ENCODE measurements at places on chromosomes 5 and 9.

DNA sequence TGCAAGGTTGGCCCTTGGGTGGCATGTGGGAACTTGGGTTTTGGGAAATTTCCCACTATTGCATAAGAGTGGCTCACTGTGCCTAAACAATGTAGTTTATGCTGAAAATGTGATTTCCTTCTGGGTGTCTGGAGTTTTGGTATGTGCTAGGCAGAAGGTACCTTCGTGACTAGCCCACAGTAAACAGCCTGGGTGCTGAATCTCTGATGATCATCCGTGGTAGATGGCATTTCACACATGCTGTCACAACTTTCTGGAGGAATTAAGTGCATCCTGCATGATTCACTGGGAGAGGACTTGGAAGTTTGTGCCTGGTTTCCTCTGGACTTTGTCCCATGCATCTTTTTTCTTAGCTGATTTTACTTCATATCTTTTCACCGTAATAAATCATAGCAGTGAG is 64.5 kb downstream of the LNPEP start:
- no peak for DNase-seq

- no peak for DNase-seq
Observed at GRCh38 chr5:10849278-10849677, 88.2 kb upstream of the DAP start.

DNA sequence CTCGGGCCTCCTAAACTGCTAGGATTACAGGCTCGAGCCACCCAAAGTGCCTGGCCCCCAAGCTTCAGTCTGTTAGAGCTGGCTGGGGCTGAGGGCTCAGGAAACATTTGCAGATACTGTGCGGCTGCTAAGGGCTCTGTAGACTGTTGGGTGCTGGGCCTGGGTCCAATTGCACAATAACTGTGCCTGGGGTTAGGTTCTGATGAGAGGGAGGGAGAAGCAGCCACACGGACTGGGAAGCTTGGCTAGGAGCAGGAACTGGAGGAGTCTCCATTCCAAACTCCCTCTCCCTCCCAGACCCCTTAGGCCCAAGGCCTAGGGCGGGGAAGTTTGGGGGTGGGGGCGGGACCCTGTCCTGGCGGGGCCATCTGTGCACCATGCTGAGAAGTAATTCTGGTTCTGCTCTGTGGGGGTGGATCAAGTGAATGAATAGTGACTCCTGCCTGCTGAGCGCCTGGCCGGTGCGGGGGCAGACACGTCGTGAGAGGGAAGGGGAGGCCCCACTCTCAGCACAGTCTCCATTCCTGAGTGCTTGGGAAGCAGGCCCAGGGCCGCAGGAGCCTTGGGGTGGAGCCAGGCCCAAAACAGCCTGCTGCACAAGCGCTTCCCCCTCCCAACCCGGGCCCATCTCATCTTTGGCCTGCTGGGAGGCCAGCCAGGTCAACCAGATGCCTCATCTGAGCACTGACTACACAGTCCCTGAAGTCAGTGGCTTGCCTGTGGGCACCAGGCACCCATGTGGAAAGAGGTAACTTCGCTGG is 1.5 kb downstream of the ASS1 start:
- DNase-seq, result no peak

- DNase-seq, result no peak
Observed at GRCh38 chr5:9209846-9210492, 335.9 kb downstream of the SEMA5A start.

- no peak for DNase-seq
Observed at GRCh38 chr5:763397-763796, 21.1 kb downstream of the ZDHHC11B start.

DNA sequence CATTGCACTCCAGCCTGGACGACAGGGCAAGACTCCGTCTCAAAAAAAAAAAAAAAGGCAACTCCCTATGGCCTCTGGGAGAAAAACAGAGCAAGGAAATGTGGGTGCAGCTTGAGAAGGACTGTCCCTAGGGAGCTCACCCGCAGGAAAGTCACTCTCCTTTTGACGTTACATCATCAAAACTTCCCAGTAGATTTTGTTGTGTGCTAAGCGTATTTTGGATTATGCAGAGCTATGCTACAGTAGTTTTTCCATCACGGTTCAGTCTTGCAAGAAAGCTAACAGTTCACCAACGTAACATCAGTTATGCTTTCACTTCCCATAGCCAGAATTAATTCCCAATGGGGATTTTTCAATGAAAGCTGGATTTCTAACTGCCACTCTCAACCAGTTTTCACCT is 138.8 kb downstream of the HSD17B3 start:
- DNase-seq, result no peak

DNA sequence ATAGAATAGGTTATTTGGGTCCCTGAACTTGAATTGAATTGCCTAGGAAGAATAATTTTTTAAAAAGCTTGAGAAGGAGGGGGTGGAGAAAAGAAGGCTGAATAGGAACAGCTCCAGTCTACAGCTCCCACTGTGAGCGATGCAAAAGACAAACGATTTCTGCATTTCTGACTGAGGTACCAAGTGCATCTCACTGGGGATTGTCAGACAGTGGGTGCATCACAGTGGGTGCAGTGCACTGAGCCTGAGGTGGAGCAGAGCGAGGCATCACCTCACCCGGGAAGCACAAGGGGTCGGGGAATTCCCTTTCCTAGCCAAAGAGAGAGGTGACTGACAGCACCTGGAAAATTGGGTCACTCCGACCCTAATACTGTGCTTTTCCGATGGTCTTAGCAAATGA is 782.2 kb upstream of the RGMB start:
- no peak for DNase-seq

- DNase-seq, result no peak
Observed at GRCh38 chr5:75611311-75612225, at the start of gene ANKDD1B. Gene ANKDD1B (plus strand): TSS chr5:75611453. CDS start chr5:75611635, 182 bp downstream.

DNA sequence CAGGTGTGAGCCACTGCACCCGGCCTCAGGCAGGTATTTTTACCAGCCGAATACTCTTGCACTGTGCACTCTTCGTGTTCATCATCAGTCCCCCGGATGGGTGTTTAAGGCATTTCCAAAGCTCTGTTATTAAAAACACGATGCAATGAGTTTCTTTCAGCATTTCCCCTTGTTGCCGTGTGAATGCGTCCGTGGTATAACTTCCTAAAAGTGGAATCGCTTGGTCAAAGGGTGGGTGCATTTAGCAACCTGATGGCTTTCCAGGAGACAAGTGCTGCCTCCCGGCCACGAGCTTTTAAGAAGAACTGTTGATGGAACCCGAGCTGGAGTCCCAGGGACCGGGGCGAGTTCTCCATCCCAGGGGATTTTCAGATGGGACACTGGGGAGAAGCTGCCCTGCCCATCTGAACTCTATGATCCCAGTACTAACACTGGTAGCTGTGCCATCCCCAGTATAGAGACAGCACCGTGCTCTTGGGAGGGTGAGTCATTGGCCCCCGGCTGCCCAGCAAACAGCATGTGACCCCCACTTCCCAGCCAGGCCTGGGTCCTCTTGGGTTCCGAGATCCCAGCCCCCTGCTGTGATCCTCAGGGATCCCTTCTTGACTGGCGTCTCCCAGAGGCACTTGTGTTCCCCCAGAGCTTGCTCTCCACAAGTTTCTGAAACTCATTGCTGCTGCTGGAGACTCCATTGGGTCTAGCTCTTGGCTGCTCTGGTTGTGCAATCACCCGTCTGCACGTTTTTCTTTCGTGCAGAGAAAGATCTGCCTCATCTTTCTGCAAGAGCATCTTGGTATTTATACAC is 169.5 kb upstream of the IER5L start:
- DNase-seq, result no peak

Data from activated CD4-positive, alpha-beta T cell treated with anti-CD3 and anti-CD28 coated beads for 24 hours (primary cell).